Fibroblast of pulmonary artery (primary cell): ENCODE measurements at places on chromosomes 6 and 20.

GRCh38 chr6:24824142-24824938 is 25.6 kb upstream of the ARMH2 start:
- DNase-seq = no peak

- no peak for DNase-seq
Observed at GRCh38 chr20:62777528-62777830, 18.8 kb upstream of the MRGBP start.

DNA sequence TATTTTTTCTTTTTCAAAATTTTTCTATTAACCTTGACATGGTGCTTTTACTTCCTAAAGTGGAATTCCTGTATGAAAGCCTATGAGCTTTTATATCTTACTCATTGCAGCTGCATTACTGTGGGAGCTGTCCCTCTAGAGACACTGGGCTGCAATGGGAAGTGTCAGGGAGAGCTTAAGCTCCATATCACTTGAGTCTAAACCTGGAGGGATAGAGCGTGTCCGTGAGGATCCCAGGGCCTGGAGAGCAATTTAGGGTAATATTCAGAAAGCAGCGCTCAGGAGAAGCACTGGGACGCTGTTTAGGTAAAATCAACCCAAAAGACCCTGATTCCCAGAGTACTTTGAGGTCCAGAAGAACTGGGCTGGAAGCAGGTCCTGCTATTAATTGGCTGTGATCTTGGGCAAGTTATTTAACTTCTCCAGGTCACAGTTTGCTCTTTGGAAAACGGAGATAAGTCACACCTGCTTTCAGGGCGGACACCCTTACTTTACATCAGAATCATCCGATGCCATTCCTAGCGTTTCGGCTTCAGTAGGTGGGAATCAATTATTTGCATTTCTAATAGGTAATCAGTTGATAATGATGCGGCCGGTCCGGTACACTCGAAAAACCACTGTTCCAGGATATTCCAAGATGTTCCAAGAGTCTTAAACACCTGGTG is 628 bp upstream of the ERGIC3 start:
- no peak for DNase-seq

DNA sequence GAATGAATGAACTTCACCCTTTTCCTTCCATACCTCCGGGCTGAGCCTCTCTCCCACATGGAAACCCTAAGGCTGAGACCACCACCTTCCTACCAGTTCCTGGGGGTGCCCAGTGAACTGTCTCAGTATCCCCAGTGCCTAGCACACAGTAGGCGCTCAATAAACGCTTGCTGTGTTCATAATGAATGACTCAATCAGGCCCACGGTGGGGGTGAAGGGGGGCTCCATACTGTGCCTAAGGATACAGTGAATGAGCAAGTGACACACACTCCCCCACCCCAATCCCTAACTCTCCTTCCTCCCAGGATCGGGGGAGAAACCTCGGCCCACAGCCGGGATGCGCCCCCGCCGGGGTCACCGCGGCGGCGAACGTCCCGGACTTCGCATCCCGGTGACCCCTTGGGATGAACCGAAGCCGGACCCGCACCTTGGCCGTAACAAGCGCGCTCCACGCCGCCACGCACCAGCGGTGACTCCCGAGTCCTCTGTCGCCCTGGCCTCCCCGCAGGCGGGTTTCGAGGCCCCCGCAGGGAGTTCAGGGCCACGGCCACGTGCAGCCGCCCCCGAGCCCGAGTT is 592 bp downstream of the KCNG1 start:
- no peak for DNase-seq

DNA sequence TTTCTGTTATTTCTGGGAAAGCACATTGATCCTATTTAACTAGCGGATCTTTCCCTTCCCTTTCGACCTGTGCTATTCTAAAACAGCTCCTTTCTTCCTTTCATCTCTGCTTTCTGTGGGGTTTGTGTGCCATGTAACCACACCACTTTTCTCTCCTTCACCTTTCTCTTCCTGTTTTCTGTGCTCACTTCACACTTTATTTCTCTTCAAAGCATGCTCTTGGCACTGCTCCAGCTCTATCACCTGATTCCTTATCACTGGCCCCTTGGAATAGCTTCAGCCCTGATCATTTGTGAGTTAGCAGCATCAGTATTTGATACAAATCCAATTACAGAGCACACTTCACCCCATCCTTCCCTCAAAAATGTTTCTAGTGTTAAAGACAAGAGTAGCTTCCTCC is 8.1 kb upstream of the METTL24 start:
- DNase-seq = no peak

DNA sequence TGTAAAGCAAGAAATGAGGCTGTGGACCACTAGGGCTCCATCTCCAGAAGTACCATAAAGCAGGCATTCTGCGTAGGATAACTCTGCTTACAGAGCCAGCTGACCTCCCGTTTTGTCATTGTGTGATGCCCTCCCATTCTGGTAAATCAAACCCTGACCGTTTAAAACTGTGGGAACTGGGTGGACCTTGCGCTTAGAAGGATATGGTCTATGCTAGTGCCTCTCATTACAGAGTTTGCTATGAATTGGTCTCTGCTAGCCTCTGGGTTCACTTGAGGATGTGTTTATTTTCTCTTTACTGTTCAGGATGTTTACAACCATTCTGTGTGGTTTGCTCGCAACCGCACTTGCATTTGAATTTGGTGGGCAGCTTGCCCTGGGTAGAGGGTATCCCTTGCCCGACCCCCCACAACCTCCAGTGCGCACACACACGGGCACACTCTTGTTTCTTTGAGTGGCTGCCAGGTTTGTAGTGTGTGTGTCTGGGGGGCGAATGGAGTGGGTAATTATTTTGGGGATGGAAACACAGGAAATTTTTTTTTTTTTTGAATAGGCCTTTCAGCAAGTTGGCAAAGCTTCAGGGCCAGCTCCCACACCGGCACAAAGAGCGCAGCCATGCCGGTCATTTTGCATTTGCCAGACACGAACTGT is 198.3 kb downstream of the JARID2 start:
- no peak for DNase-seq

GRCh38 chr20:45104786-45105185 is 3.9 kb upstream of the KCNS1 start:
- DNase-seq = peak; percentile 83

DNA sequence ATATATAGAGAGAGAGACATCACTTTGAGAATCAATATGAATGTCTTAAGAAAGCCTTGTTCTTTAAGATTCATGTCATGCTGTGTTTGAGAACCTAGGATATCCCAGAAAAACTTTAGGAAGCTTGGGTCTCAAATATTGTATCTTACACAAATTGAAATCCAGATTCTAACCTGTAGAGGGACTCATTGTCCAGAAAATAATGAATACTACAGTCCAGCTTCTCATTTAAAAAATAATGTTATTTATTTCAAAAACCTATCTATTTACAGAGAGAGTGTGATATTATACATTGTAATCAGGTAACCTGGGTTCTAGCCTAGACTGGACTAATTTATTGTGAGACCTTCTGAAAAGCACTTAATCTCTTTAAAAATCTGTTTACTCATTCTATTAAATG is 4.2 kb downstream of the RFX6 start:
- peak; percentile 3 for DNase-seq

DNA sequence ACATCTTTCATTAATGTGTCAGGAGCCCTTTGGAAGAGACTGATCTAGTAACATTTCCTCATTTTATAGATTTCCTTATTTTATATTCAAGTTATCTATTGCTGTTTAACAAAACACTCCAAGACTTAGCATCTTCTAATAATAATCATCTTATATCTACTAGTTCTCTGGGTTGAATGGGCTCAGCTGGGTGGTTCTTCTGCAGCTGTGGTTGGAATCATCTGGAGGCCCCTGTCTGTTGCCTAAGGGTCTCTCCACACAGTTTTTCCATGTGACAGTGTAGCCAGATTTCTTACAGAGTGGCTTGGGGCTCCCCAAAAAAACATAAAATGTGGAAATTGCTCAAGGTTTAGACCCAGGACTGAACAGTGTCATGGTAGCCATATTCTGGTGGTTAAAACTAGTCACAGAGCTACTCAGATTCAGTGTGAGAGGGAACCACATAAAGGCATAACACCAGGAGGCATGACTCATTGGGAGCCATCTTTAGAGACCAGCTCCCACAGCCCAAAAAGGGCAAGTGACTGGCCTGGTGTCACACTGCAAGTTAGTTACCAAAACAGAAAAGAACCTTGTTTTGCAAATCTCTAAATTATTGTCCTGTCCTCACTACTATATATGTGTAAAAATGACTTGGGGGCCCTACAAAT is 11.5 kb downstream of the SLC2A10 start:
- no peak for DNase-seq

GRCh38 chr20:46694484-46694883 is 5.2 kb upstream of the TP53RK start:
- peak; percentile 82 for DNase-seq

DNA sequence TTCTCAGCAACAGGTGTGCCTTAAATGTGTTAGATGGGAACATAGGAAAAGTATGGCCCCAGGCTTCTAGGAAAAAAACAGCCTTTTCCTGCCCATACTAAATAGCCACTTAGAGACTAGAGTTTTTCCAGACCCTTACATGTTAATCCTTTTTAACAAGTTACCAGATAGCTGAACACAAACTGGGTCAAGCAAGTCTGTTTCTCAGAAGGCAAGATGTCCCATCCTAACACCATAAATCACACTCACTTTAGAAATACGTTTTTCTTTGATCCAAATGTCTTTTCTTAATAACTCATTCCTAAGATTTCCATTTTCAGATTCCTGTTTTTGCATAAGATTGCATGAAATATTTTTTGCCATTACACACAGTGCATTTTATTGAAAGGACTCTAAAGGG is 241.3 kb downstream of the KCNQ5 start:
- no peak for DNase-seq

GRCh38 chr6:50120300-50120699 is 70.6 kb upstream of the DEFB112 start:
- no peak for DNase-seq

DNA sequence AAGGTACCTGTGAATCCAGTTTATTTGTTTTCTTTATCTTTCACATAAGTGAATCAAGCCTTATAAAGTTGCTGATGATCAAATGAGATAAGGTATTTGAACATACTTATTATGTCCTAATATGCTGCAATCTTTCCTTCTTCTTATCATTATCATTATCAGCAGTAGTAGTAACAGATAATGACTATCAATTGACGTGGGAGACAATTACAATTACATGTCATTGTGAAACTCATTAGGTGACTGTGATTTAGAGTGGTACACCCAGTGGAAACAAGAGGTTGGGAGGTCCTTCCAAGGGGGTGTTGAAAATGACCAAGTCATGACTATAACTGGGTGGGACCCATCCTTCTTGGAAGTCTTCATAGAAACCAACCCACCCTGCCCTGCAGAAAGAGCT is 2.8 kb downstream of the CLIC5 start:
- no peak for DNase-seq
